ENCODE measurements at places on chromosomes 16 and 17. TPM values are rescaled to one million over a fixed set of nuclear protein-coding genes. Genes with fewer than 3 reads are reported as not detected.

GRCh38 chr16:22088642-22089041, 3.7 kb upstream of the VWA3A start:
- no peak for DNase-seq

DNA sequence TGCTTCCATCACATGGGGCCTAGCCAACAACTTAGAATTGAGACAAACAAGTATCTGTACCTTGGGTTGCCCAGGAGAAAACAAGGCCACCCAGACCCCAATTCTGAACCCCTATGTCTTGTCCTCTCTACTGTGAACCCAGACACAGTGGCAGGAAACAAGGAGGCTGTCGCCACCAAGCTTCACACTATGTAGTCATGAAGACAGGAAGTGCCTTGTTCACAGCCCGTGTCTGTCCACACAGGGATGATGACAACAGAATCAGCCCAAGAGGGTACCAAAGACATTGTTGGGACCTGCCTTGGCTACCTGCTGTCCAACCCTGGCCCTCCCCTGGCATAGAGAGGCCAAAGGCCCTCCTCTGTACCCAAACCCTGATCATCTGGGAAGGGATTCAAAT, 84.8 kb downstream of the CDYL2 start:
- DNase-seq: no peak

Gene DLX3
- total RNA-seq: not detected

Gene CLEC18A
- total RNA-seq: under 0.01 TPM

Gene CLDN6
- total RNA-seq: not detected

Gene TEX19
- under 0.01 TPM for total RNA-seq

Gene GPRC5B
- total RNA-seq: 2.2 TPM

Gene RNF222
- not detected for total RNA-seq

Gene ASGR2
- not detected for total RNA-seq

Gene GPR142
- not detected for total RNA-seq
